ENCODE measurements at places on chromosomes 1 and 21.

GRCh38 chr1:40030528-40031135, 9.9 kb upstream of the CAP1 start:
- DNase-seq, result no peak

- no peak for DNase-seq
Measured at GRCh38 chr1:119808491-119808890, 2.8 kb downstream of the REG4 start.

- DNase-seq, result no peak
Measured at GRCh38 chr1:70284366-70284765, 63.2 kb downstream of the SRSF11 start.

- DNase-seq, result no peak
Measured at GRCh38 chr1:205543351-205544301, 39.2 kb downstream of the CDK18 start.

GRCh38 chr1:110554871-110555801, 36.2 kb upstream of the KCNA10 start:
- DNase-seq, result peak; percentile 12

- no peak for DNase-seq
Measured at GRCh38 chr1:223748773-223749733, 36.7 kb downstream of the CAPN2 start.

- DNase-seq, result no peak
Measured at GRCh38 chr1:104795931-104796330, 1046.2 kb downstream of the AMY1C start.

DNA sequence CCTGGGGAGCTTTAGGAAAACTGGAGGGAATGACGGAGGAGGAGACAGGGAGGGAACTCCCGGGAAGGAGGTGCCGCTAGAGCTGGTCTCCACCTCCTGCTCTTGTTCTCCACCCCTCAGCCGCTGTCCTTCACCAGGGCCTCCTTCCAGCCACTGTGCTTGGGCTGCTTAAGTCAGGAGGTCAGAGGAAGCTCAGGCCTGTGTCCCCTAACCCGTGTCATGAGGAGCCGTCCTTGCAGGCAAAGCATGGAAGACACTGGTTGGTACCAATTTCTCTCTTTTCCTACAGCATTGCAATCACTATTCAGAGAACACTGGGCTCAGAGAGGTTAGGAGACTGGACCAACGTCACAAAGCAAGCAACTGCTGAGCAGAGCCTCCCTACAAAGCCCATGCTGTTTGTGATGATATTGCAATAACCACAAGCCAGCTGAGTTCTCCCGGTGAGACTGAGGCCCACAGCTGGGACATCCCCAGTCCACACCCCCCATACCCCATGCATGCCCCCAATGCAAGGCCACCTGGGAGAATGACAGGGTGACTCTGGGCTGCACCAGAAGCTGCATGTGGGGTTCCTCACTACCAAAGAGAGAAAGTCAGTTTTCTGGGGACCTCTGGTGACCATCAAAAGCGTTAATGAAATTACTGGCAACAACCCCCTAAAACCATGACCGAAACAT, 427.5 kb downstream of the NPHP4 start:
- DNase-seq, result no peak

DNA sequence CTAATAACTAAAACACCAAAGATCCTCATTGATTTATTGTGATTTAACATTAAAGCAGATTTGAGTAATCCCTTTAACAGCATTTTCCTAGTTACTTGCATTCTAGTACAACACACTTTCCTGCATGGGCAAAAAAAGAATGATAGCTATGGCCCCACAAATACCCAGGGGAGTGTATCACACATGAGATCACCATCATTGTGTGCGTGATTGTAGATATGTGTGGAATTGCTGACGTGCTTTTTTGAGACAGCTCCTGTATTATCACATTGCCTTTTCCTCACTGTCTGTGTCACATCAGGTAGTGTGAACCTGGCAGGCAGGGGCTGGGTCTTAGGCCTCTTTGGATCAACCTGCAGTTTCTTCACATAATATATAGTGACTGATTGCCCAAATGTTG, 48.5 kb upstream of the SAMD13 start:
- no peak for DNase-seq

DNA sequence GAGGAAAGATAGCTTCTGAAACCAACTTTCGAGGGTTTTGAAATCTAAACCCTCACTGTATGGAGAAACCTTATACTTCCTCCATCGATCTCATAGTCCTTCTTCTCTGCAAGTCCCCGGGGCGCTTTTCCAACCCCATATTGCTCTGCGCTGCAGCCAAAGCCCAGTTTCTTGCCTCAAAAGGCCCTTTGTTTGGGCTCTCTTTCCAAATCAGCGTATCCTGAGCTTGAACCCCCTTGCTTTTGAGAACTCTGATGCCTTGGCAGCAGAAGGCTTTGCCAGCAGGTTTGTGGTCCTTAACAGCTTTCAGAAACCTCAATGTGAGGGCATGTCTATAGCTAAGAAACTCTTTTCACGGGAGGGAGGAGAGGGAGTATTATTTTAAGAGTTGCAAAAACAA, 21.6 kb downstream of the PLPP3 start:
- DNase-seq, result no peak
